NCI-H446 treated with DMSO at 0.1 percent for 48 hours (cell line): ENCODE measurements at places on chromosomes 3 and 15.
A peak's percentile ranks its signal among the peaks of the same experiment; 100 is the strongest.

GRCh38 chr3:31804251-31805051, 176.6 kb downstream of the OSBPL10 start:
- DNase-seq = no peak

- no peak for DNase-seq
These were observed 75.7 kb downstream of the EFL1 start for GRCh38 chr15:82186719-82187406.

DNA sequence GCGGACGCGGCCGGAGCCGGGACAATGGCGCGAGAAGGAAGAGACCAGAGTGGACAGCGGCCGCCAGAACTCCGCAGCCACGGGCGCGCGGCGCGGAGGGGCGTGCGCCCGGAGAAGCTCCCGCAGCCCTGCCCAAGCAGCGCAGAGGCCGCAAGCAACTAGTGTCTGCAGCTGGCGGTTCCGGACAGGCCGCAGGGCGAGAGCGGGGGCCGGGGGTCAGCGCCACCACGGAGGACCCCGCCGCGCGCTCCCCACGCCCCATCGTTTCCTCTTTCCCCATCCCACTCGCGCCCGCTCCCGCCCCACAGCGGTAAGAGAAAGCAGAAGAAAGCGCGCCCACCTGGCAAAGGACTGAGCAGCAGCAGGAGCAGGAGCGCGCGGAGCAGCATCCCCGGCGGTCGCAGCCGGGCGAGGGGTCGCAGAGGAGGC, 440 bp downstream of the PRTG start:
- DNase-seq = no peak

DNA sequence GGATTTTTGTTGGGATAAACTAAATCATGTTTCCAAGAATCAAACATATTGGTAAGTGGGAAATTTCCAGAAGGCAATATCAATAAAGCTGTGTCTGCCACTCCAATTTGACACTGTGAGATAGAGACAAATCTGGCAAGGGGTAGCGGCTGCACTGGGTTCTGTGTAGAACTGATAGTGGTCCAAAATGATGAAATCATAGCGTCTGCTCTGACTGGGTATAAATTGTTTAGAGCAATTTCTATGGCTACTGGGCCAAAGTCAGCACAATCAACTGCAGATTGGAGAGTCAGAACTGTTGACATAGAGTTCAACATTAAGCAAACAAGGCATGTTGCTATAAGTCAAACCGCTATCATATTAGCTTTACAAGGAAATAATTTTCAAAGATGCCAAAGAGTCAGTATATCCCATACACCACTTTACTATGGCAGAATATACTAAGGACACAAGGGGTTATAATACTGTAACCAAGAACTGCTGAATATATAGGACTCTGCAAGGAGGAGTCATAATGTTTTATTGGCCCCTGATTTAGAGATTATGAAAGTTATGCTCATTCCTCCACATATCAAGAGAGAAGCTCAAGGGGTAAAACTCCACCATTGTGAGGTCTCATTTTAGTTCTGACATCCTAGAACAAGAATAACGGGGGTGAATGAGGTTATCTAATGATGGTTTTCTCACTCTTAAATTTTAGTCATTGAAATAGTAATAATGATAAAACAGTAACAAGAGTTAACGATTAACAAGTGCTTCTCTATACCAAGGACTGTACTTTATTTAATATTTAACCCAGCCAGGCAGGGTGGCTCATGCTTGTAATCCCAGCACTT, 309.7 kb upstream of the GADL1 start:
- no peak for DNase-seq

DNA sequence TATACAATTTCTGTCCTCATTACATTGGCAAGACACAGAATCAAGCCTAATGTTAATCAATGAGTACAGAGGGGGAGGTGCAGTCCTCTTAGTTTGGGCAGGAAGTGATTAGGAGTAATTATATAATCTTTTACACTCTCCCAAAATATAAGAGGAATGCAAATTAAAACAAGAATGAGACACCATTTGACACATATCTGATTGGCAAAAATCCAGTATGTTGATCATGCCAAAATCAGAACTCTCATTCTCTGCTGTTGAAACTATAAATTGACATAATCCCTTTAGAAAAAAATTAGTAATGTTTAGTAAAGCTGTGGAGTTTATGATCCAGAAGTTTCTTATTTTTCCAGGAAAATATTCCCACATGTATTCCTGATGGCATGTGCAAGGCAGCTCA, 373.4 kb downstream of the EPHA6 start:
- peak; percentile 27 for DNase-seq

- DNase-seq = no peak
These were observed 27.7 kb upstream of the ANO10 start for GRCh38 chr3:43649365-43649968.

DNA sequence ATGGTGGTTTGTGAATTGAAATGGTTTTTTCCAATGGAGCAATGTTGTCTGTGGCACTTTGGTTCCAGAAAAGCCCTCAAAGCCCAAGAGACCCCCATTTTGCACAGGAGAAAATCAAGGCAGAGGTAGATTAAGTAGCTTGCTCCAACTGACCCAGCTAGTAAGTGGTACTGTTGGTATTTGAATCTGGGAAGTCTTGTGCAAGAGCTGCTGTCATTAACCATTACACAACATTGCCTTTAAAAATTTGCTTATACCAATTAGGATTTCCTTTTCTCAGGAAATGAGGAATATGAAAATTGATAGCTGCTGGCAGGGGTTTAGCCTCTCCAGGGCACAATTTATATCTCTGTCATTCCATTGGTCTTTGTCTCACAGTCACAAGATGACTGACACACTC, 102.4 kb upstream of the UBE3A start:
- no peak for DNase-seq

- DNase-seq = no peak
These were observed 256.2 kb upstream of the C2CD4B start for GRCh38 chr15:62421289-62421688.

DNA sequence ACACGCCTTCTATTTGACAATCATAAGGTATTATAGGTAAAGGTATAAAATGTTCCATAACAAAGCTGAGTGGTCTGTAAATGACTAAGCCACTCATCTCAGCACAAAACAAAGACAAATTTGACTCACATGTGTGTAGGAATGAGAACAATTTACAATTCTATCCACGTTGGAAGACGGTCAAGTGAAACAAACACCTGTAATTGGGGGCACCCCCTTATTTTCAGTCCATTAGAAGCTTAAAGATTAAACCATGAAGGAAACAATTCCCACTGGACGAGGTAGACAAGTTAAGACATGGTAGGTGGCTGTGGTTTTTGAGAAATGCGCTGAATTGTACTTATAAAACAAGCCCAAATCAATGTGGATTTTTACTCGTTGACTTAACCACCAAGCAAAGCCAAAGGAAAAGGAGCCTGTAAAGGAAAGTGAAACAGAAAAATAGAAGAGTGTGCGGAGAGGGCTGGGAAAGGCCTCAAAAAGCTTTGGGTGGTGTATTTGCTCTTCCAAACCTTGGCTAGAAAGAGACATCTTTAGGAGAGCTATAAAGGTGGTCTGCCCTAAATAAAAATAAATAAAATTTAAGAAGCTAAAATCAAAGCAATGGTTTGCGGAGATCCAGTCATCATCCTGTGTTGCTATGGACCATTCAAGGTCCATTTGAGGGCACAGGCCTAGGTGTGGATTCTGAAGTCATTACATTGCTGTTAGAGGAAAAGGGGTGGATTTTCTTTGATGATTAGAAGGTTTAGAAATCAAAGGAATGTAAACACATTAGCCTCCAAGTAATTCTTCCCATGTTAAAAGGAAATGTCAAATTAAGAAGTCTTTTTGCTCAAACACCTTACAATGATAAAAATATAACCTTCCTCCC, 135.0 kb downstream of the TFG start:
- no peak for DNase-seq

GRCh38 chr15:51377038-51377786, 35.8 kb downstream of the GLDN start:
- no peak for DNase-seq

- no peak for DNase-seq
These were observed 84.8 kb upstream of the FOXB1 start for GRCh38 chr15:59918994-59919951.

DNA sequence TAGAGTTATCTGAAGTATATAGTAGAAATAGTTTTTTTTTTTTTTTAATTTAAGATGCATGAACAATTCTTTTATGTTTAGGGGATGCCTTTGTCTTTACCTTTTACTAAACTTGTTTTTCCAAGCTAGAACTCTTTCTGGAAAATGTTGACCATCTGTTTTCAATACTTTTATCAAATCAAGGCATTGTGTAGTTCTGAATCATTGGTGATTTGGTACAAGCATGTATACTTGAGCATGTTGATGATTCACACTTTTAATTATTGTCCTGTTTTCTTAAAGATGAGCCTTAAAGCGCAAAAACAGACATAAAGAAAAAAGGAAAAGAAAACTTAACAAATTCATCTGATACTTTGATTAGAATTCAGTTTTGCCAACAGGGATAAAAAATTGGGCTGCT, 28.3 kb downstream of the PDCD6IP start:
- DNase-seq = no peak

- no peak for DNase-seq
These were observed 88.8 kb upstream of the TSEN2 start for GRCh38 chr3:12395349-12396012.

GRCh38 chr3:77234004-77234403, 194.1 kb downstream of the ROBO2 start:
- DNase-seq = no peak

- no peak for DNase-seq
These were observed 52.4 kb downstream of the LHFPL4 start for GRCh38 chr3:9501226-9501625.

- no peak for DNase-seq
These were observed 63.1 kb upstream of the NPHP3 start for GRCh38 chr3:132785292-132785691.

- no peak for DNase-seq
These were observed 871.1 kb downstream of the PDCD6IP start for GRCh38 chr3:34669490-34669889.

- DNase-seq = no peak
These were observed 109.8 kb upstream of the MANF start for GRCh38 chr3:51275111-51275805.

- no peak for DNase-seq
These were observed 637.2 kb downstream of the NTRK3 start for GRCh38 chr15:87619161-87619960.

DNA sequence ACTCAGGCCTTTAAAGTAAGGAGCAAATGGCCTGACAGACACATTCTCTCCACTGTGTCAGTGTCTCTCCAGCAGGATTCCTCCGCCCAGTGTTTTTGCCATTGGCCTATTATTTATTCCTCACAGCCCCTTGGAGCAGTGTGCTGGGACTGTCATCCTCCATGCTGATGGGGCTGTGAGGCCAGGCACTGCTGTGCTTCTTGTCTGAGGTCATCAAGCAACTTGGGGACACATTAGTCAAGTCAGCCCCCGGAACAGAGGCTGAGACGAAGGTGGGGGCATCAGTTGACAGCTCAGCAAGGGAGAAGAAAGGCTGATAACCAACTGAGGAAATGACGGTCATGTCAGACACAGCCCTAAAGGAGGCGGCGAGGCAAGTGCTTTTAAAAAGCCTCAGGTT, 67.4 kb downstream of the XXYLT1 start:
- DNase-seq = no peak

DNA sequence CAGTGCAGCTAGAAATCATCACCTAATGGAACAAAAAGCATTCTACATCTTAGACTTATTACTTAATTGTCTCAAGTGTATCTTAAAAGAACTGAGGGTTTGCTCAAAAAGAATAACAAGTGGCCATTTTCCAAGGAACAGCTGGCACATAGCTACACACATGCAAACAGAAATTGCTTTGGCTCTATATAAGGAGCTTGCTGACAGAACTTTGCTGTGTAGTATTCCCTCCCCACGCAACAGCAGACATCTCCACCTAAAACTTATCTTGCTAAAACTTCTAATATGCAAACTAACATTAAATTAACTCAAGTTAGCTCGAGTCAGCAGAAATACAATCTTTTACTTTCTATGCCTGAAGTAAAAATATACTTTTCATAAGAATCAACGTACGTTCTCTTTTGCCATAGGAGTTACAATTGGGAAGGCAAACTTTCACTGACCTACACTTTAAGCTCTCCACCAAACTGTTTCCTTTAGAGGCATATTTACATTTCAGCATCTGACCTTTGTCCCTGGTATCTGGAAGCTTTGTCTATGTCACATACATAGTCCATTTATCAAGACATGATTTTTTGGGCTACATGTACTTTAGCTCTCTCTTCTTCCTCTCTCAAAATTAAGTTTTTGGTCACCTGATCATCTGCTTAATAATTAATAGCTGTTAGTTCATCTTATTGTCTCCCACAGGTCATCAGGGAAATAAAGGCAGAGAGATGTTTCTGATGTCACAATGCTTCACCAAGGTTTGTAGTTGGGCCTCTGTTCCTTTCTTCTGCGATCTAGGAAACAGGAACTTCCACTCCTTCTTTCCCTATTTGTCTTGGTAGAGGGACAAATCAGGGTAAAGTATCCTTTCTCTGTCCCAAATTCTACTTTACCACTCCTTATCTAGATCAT, 163.4 kb upstream of the AGTR1 start:
- no peak for DNase-seq

DNA sequence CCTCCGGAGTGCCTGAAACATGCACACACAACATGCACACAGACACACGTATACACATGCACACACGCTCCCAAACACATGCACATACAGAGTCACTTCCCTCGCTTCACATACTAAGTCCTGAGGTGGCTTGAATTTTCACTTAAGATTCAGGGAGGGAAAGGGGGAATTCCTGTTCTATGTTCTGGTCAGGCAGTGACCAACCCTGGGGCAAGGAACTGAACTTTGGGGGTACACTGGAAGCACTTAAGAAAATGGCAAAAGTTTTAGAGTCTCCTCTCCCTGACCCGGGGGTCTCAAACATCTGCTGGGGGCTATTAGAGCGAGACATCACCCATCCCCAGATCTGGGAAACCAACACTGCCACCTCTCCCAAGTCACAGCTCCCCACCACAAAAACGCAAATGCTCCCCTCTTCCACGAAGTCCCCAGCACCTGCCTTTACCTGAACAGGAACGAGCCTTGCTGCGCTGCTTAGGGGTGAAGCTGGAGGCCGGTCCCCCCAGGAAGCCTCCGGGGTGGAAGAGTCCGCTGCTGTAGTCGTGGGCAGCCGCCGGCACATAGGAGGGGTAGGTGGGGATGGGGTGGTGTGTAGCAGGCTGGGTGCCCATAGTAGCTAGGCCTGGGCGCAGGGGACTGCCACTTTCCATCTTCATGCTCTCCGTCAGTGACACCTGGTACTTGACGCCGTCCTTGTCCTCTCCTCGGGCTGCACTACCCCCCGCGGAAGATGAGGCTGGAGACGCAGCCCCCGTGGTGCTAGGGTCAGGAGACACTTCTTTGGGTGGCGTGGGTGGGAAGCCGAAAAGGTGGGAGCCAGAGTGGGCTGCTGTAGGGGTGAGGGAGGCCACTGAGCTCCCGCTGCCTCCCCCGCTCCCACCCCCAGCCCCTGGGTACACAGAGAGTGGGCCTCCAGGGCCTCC, 7.5 kb downstream of the GATA2 start:
- no peak for DNase-seq

DNA sequence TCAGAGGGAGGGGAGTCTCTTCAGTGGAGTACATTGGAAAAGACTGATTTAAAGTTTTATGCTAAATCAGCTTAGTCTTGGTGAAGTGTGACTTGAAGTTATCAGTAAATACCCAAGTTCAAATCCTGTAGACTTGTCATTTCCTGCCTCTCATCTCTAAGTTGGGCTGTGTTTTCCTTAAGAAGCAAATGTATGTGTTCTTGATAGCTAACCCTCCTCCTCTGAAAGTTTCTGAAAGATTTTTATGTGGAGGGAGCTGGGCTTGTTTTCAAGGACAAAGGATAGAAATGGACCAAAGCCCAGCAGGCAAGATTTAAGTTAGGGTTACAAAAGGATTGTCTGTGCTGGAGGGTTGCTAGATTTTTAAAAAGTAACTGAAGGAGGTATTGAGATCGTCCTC, 4.2 kb downstream of the MAPKBP1 start:
- DNase-seq = no peak
